Stimulated activated CD4-positive, alpha-beta T cell treated with anti-CD3 and anti-CD28 coated beads, Interleukin-2, amount 100 ng/mL, for 48 hours (primary cell): ENCODE measurements at places on chromosomes 7 and 10.

- no peak for DNase-seq
These were observed 4.2 kb downstream of the NOS3 start for GRCh38 chr7:150994838-150995510.

GRCh38 chr10:62036186-62037081 lies 134.9 kb downstream of the ARID5B start:
- no peak for DNase-seq

DNA sequence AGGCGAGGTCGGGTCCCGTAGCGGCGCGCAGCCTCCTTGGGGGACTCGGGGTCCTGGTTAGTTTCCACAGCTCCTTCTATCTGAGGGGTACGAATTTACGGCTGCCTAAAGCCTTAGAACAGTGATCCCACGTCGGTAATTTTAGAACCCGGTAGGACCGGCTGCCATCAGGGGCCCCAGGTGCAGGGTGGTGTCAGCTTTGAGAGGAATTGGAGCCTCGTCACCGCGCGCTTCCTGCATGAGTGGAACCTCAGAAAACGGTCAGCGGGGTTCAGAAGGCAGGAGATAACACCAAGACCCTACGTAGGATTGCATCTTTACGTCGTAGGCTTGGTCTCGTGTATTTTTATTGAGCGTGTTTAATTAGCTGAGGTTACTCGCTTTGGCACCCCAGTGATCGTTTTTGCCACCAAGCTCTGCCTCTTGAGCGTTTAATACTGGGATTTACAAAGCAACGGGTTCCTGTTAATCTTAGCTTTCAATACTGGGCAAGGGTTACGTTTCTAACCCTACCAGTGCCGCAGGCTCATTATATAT lies 443 bp downstream of the RNF32 start:
- DNase-seq, result peak; percentile 43

DNA sequence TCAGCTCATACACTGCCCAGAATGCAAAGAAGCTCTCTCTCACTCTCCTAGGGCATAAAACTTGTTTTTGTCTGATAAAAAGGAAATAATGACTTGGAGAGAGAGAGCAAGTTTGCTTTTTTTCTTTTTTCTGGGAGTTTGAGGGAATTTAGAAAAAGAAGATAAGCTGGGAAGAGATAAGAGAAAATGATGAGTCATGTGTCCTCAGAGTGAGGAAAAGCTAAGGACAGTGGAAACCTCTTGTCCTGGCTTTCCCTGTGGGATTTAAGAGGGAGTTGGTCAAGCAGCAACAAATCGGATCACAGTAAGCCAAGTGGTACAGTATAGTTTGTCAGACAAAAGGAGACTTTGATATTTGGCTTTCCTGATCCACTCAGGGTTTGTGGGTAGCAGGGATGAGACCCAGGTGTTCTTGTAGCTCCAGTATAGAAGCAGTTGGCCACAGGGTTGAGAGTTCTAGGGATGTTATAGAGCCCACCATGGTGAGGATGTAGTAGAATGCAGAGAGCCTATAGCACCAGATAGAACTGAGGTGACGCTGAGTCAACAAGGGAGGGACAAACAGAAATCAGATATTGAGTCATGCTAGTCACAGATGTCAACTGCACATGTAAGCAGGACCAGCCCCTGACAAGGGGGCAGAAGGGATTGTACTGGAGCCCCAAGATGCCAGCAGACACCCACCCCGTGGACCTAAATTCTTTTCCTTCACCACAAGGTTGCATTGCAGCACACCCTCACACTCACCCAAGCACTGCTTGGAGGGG lies 219.3 kb upstream of the TAC1 start:
- no peak for DNase-seq

DNA sequence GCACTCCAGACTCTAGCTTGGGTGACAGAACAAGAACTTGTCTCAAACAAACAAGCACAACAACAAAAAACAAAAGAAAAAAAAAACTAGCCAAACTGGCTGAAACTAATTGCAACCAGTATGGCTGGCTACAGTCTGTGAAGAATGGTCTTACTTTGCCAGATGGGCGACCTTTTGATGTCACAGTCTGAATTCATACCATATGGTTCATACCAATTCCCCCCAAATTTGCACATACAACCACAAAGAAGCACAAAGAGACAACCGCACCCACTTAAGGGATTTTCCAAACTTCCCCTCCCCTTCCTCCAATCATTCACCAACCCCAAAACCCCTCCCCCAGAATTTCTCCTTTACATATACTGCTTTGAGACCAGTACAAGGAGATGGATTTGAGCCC lies 114.2 kb downstream of the SPAG6 start:
- DNase-seq, result no peak

- DNase-seq, result no peak
These were observed 459.9 kb downstream of the PLXNA4 start for GRCh38 chr7:132116369-132116768.

- no peak for DNase-seq
These were observed 76.4 kb downstream of the CALN1 start for GRCh38 chr7:72335561-72336381.

- DNase-seq, result no peak
These were observed 2.1 kb upstream of the FAM3C start for GRCh38 chr7:121398246-121398645.

DNA sequence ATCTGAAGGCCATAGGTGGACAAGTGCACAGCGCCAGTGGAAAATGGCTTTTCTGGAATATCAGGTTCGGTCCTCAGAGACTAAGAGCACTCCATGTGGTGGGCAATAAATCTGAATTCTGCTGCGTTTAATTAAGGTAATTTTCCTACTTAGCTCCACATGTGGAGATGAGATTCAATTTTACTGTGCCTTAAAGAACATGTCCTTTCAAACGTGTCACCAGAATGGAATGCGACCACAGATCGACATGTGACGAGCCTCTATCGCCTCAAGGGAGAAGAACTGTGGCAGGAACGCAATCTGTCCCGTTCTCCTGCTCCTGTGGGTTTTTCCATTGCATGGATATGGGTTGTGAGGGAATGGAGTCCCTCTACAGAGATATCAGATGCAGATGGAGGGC lies 205.3 kb upstream of the ZNF32 start:
- no peak for DNase-seq

DNA sequence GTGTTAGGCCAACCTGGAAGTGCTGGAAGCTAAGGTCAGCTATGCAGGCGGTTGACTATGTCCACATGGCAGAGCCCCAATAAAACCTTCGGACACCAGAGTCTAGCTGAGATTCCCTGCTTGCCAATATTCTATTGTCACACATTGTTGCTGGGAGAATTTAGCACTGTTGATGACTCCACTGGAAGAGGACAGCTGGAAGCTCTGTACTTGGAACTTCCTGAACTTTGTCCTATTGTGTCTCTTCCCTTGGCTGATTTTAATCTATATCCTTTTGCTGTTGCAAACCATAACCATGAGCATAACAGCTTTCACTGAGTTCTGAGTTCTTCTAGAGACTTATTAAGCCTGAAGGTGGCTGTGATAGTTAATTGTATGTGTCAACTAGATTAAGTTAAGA lies 12.0 kb downstream of the XRCC2 start:
- DNase-seq, result no peak

DNA sequence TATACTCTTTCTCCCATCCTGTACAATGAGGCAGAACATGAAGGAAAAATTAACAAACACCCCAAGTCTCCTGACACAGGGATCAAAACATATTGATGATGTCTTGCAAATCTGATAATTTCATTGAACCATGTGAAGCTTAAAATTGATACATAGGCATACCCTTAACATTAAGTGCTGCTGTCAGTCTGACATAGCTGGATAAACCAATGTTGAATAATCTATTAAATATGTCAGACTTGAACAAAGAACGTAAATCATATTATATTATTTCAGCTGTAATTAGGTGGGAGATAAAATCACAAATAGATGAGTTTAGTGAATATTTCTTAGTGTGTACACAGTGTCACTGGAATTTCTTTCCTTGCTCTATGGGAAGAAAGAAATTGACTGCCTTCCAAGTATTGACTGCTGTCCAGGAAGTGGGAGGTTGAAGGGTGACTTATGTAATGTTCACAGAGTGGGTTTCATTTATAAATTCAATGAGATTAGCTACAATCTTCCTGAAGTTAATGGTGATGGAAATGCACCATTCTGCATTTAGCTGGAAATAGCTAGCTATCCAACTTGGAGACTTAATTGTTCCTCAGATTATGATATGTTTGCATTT lies 170.8 kb downstream of the AUTS2 start:
- DNase-seq, result no peak

GRCh38 chr7:94445696-94446194 lies 51.0 kb downstream of the COL1A2 start:
- no peak for DNase-seq
